Panc1 (cell line): ENCODE measurements at places on chromosomes 3 and 15. TPM values are rescaled to one million over a fixed set of nuclear protein-coding genes. Genes with fewer than 3 reads are reported as not detected.

The PLS1 gene
- total RNA-seq: 36.1 TPM

The GPR149 gene
- not detected for total RNA-seq

The MYO9A gene
- total RNA-seq: 41.6 TPM

- H3K36me3 ChIP-seq: no peaks in the 10 kb centered on the region
- no peaks in the 10 kb centered on the region for H3K4me1 ChIP-seq
- no peak for DNase-seq
- no peaks in the 10 kb centered on the region for H3K27me3 ChIP-seq
- H3K4me3 ChIP-seq: no peak overlapping the region
- H3K27ac ChIP-seq: no peak overlapping the region
Observed at GRCh38 chr3:160027541-160028195, 39.0 kb downstream of the IL12A start.
